NK-92 treated with Interleukin-12 subunit alpha and Interleukin-12 subunit beta, amount 100 ng/mL, for 24 hours (cell line): ENCODE measurements at places on chromosomes 1 and 21.

GRCh38 chr1:37255136-37255795 lies 219.1 kb upstream of the ZC3H12A start:
- no peak for DNase-seq

DNA sequence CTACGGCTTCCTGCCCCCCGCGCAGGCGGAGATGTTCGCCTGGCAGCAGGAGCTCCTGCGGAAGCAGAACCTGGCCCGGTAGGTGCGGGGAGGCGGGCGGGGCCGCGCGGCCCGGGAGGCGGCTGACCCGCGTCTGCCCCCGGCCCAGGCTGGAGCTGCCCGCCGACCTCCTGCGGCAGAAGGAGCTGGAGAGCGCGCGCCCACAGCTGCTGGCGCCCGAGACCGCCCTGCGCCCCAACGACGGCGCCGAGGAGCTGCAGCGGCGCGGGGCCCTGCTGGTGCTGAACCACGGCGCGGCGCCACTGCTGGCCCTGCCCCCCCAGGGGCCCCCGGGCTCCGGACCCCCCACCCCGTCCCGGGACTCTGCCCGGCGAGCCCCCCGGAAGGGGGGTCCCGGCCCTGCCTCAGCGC lies 16.6 kb downstream of the NOC2L start:
- no peak for DNase-seq

DNA sequence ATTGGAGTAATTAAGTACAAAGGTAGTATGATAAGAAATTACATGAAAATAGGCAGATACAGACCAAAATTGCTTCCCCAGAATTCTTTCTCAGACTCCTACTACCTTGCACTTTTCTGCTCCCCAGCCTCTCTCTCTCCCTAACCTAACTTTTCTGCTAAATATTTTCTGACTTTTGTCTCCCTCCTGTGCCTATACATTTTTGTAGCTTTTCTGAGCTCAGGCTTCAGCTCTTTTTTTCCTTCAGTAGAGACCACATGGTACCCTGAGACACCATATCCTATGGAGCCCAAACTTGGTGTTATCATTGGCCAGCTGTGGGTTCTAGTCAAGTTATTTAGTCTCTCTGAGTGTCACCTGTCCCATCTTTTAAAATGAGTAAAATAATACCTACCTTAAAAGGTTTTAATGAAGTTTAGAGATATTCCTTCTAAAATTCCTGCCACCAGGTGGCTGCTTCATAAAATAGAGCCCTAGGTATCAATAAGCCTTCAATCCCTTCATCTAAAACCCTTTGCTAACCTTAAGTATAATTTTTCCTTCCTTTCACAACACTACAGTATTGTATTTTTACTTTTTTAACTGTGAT lies 237.6 kb upstream of the DUSP10 start:
- no peak for DNase-seq

GRCh38 chr1:4599521-4599920 lies 54.9 kb upstream of the AJAP1 start:
- DNase-seq: no peak

GRCh38 chr1:233211595-233211994 lies 83.9 kb downstream of the PCNX2 start:
- no peak for DNase-seq

DNA sequence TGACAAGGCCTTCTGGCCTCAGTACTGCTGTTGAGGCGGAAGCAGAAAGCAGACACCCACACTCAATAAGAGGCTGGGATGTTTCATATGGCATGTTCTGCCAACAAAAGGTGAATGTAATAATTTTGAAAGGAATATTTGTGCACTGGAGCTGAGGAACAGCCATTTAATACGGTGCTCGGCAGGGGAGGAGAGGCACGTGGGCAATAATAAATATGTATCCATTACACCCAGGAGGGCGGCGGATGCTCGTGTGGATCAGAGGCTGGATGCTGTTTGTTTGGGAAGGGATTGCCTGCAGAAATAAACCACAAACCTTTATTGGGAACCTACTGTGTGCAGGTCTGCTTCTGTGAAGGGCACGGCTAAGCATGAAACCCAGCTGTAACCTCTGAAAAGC lies 92.0 kb downstream of the VWA5B1 start:
- no peak for DNase-seq

DNA sequence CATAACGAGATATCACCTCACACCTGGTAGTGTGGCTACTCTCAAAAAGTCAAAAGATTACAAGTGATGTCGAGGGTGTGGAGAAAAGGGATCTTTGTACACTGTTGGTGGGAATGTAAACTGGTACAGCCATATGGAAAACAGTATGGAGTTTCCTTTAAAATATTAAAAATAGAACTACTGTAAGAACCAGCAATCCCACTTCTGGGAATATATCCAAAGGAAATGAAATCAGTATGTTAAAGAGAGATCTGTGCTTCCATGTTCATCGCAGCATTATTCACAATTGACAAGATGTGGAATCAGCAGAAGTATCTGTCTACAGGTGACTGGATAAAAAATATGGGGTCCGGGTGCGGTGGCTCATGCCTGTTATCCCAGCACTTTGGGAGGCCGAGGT lies 7.6 kb upstream of the PIK3C2B start:
- no peak for DNase-seq

DNA sequence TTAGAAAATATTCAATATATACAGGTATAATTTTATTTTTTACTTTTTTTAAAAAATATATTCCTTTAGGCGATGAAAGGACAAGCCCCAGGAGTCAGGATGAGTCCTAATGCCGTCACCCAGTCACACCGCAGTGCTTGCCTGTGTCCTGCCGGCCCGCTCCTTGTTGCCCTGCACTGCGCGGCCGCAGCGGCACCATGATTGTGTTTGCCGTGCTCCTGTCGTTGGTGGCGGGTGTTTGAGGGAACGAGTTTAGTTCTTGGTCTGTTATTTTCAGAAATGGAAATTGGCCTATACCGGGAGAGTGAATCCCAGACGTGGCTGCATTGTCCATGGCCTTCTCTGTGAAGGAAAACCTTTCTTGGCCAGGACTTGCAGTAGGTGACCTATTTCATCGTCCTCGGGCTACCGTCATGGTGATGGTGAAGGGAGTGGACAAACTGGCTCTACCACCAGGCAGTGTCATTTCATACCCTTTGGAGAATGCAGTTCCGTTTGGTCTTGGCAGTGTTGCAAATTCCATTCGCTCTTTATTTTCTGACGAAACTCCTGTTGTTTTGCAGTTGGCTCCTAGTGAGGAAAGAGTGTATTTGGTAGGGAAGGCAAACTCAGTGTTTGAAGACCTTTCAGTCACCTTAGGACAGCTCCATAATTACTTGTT lies 45.9 kb upstream of the CRB1 start:
- DNase-seq: no peak

DNA sequence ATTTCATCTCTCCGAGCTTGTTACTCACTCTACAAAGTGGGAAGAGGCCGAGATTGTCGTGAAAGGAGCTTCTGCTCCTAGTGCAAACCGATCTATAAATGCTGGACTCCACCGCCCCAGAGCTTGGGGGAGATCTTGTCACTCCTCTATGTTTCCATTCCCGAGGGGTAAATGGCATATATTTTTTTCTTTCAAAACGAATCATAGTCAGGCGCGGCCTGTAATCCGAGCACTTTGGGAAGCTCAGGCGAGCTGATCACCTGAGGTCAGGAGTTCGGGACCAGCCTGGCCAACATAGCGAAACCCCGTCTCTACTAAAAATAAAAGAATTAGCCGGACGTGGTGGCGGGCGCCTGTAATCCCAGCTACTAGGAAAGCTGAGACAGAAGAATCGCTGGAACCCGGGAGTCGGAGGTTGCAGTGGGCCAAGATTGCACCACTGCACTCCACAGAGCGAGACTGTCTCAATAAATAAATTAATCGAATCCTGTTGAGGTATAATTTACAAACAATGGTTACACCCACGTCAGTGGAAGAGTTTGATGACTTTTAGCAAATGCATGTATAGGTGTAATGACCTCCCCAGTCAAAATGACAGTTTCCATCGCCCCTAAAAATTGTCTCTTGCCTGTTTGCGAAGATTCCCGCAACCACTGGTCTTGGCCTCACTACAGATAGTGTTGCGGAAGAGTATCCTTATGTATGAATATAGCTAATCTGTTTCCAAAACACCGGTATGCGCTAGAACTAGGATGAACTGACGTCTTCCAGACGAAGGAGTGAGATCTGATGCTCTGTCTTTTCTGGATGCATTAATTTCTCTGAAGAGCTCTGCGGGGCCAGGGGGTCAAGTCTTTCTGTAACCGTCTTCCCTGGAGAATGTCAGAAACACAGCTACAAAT lies 840 bp upstream of the HEATR1 start:
- DNase-seq: no peak

DNA sequence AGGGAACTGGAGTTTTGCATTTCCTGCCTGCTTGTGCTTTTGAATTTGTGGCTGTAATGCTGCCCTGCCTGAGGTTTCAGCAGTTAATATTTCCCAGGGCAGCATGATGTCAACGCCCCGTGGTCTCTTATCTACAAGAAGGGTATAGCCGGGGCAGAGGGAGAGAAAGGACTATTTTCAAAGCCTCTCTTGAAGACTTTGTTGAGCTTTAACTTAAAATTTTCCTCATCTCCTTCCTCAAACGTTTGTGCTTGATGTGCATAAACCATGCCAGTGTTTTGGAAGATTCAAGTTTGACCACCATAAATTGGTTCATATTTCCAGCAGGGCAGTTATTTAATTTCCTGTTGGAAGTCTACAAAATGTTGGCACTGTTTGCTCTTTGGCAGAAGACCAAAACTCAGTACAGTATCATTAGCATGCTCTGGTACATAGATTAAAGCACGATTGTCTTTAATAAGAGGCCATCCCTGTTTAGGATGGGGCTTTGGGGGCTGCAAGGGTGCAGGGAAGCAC lies 43.4 kb downstream of the ROR1 start:
- DNase-seq: no peak

DNA sequence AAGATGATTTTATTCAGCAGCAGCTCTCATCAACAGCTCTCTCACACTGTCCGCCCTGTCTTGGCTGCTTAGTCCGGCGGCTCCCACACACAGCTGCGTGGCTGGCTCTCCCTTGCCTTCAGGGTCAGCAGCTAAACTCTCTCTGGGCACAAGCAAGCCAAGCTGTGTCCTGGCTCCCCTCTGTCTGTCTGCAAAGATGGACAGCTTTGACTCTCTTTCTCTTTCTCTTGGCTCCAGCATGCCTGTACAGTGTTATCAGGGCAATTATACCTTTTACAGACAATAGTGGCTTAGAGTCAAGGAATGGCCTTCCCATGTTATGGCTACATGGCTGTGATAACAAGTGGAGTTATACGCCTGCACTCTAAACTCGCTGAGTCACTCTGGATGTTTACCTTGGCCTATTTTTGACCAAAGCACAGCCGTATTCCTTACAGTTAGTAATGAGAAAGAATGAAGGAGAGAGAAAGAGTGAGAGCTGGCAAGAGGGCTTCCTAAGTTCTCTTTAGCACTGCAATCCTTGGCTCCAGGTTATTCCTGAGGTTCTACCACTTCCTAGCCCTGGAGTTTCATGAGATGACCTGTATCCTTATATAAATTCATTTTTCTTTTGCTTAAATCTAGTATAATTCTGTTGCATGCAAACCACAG lies 59.9 kb upstream of the ZSWIM5 start:
- DNase-seq: no peak

- no peak for DNase-seq
These were observed 265.3 kb downstream of the SPATA17 start for GRCh38 chr1:217896490-217896889.

- DNase-seq: no peak
These were observed 69.2 kb downstream of the SH3GLB1 start for GRCh38 chr1:86773341-86774288.

GRCh38 chr1:160006312-160006940 lies 25.4 kb downstream of the PIGM start:
- DNase-seq: peak; percentile 48

GRCh38 chr1:230844561-230844960 lies 23.8 kb downstream of the C1orf198 start:
- no peak for DNase-seq

- no peak for DNase-seq
These were observed 20.6 kb upstream of the MYCL start for GRCh38 chr1:39922251-39922688.

- no peak for DNase-seq
These were observed 62.9 kb upstream of the ZNF326 start for GRCh38 chr1:89931964-89932363.

DNA sequence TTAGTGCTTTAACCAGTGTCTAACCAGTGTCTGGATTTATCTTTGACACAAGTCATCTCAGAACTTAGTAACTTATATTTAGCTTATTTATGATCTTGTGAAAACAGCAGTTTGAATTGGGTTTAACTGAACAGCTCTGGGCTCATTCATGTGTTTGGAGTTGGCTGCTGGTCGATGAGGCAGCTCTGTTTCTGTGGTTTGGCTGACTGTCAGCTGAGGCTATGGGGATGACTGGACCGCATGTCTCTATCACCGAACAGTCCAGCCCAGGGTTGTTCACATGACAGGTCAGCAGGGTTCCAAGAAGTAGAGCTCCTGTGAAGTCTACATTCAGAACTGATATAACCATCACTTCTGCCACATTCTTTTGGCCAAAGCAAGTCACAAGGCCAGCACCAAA lies 29.1 kb upstream of the C21orf91 start:
- no peak for DNase-seq

DNA sequence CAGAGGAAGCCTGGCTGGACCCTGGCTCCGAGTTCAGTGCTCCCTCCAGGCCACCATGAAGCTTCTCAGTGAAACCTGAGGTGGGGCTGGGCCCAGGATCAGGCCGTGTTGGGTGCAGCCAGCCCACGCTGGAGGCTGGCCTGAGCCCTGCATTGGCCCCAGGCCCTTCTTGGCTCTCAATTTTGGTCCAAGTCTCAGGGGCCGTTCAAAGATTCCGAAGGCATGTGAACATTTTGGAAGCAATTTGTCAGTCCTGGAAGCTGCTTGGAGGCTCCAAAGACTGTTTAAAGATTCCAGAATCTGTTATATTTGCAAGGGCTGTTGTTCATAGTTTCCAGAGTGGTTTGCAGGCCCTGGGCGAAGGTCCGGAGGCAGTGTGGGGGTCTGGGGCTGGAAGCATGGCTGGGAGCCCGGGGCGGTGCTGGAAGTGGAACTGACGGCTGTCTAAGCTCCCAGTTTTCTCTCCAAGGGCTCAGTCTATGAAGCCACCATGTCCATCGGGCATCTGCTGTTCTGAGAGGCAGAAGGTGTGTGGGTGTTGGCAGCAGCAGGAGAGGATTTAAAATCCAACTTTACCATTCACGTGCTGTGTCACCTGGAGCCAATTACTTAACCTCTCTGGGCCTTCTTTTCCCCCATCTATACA lies 104.9 kb downstream of the EPHB2 start:
- no peak for DNase-seq
